Stimulated activated CD8-positive, alpha-beta memory T cell treated with anti-CD3 and anti-CD28 coated beads, Interleukin-2, amount 100 ng/mL, for 1 hour (primary cell): ENCODE measurements at places on chromosomes 5 and 9.

DNA sequence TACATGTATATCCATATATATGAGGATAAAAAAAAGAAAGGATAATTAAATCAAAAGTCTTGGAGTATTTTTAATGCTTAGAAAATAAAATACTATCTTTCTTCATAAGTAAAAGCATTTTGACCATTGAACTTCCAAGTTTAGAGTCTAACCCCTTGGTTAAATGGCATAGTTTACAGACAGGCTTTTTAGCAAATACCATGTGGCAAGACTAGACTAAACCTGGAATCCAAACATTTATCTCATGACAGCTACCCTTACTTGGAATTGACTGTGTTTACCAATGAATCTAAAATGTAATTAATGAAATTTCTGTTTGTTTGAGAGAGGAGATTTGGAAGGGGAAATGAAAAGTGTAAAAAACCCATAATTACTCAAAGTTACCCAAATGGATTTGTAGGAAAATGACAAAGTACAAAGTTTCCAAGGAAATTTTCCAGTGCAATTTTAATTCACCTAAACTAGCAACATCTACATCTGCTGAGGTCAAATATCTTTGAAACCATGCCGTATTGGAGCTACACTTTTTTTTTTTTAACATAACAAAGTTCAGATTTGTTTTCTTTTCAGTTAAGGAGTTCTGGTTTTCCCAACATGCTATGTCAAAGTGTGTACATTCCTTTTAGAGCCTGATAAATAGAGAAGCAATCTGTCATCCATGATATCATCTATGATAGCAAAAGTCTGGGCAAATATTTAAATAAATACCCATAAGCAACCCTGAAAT lies 272.1 kb upstream of the DAB2 start:
- no peak for DNase-seq

DNA sequence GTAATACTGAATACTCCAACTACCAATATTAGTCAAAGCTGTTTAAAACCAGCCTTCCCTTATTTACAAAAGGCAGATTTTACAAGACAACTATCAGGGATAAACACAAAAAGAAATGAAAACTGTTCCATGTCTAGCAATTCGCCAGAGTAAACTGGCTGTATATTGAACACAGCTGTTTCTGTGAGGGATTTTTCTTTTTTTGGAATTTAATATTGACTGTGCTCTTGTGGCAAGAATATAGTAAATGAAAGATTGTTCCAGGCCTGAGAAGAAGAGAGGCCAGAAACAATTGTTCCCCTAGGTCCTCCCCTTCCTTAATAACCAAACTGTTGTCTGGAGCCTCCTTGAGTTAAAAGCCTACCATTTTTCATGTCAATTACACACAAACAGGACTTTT lies 188.6 kb downstream of the PDE4D start:
- DNase-seq = no peak

GRCh38 chr9:101478444-101478843 lies 42.9 kb upstream of the ALDOB start:
- DNase-seq = no peak

- DNase-seq = no peak
These were observed 470.3 kb upstream of the WWC1 start for GRCh38 chr5:167821151-167821550.

- no peak for DNase-seq
These were observed 1082.5 kb upstream of the WWC1 start for GRCh38 chr5:167208911-167209310.

GRCh38 chr5:31106278-31106677 lies 87.2 kb upstream of the CDH6 start:
- DNase-seq = no peak

GRCh38 chr5:87278590-87279100 lies 11.0 kb downstream of the RASA1 start:
- no peak for DNase-seq

DNA sequence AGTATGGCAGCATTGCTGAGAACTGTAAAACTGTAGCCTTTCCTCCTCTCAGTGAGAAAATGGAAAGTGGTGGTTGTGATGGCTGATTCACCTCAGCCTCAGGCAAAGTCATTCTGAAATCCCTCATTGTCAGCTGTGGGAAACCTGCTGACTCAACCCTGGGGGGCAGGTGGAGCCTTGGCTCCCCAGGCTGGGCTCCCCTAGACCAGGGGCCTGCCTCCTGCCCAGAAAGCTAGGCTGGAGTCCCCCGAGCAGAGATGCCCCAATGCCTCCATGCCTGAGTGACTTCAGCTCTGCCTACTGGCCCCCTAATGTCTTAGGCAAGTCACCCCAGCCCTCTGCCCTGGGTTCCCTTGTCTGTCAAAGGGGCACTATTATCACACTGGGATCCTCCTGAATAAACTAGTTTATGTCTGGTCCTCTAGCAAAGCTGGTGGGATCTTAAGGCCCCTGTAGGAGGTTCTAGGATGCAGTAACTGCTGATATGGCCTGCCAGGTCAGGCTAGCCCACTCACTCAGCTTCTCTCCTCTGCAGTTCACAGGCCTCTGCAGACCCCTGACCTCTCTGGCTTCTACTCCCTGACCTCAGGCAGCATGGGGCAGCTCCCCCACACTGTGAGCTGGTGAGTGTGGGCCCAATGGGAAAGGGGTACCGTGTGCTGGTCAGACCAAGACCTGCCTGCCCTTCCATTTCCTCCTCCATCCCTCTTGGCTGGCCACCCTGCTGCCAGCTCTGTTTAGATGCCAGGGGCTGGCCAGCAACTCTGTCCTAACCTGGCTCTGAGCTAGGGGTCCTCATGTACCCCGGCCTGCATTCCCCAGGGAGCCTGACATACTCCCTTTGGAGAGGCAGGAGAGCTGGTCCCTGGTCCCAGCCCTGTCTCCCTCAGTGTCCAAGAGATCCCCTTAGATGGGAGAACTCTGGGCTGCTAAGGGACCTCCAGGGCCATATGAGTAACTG lies 24.2 kb downstream of the TCF7 start:
- no peak for DNase-seq

- DNase-seq = no peak
These were observed 31.8 kb upstream of the C7 start for GRCh38 chr5:40877371-40877988.

DNA sequence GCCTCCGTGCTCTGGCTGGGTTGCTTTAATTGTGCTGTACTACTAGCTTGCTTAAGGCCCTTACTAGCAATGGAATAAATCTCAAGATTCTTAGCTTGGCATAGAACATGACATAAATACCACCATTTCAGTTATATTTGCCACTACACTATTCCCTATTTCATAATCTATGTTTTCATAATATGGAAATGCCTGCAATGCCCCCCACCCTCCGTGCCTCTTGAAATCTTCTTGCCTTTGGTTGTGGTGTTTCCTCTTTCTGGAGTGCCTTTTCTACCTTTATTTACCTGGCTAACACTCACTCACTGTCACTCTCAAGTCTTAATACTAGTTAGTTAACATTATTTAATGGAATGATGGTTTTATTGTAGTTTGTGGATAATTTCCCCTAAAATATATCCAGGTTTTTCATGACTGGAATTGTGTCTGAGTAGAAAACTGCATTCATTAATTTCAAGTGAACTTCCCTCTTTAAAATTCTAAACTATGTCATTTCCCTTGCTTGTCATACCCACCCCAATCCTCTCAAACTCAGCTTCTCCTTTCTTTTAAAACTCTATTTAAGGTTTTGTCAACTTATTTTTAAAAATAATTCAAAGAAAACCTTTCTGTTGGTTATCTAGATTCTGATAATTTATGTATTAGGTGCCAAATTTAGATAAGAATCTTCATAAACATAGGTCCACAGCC lies 521.7 kb upstream of the DAB2 start:
- DNase-seq = no peak

GRCh38 chr5:154228696-154229095 lies 38.2 kb downstream of the GALNT10 start:
- DNase-seq = no peak

GRCh38 chr9:19732441-19732951 lies 56.3 kb downstream of the SLC24A2 start:
- DNase-seq = no peak

GRCh38 chr5:135127439-135128240 lies 93.6 kb upstream of the PITX1 start:
- DNase-seq = no peak

DNA sequence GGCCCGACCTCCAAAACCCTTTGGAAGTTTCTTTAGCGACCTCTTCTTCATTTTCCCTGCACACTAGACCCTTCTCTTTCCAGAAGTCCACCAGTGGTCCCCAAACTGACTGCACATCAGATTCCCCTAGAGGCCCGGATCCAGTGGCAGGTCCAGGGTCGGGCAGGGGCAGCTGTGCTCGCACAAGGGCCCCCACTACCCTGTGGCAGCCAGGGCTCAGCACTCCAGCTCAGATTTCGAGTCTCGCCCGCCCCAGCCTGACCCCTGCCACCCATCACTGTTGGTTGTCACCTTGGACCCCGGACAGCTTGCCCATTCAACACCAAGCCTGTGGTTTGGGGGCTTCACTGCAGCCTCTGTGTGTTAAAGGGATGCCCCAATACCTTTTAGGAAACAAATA lies 7.8 kb upstream of the ZDHHC12 start:
- DNase-seq = no peak

DNA sequence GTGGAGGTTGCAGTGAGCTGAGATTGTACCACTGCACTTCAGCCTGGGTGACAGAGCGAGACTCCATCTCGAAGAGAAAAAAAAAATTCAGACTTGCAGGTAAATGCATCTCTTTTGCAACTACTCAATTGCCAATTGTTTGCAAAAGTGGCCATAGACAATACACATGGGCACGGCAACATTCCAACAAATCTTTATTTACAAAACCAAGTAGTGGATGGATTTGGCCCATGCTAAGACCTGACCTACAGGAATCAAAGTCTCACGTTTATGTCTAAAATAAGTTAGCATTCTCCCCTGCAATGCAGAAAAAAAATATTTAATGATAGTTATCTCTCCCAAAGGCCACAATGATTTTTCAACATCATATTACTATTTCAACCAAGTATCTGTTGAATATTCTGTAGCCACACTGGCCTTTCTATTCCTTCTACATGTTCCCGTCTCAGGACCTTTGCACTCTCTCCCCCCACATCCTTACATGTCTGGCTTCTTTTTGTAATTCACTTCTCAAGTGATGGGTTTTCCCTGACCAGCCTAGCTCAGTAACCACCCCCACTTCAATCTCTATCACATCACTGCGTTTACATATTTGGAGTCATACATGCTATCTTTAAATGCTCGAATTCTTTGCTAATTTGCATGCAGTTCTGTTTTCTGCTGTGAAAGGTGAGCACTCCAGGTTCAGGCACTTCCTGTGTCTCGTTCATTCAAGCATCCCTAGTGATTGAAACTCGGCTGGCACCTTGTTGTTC lies 54.2 kb downstream of the FNBP1 start:
- no peak for DNase-seq

GRCh38 chr9:18739127-18739526 lies 265.2 kb downstream of the ADAMTSL1 start:
- no peak for DNase-seq

GRCh38 chr5:140321796-140322195 lies 18.9 kb upstream of the PFDN1 start:
- no peak for DNase-seq

GRCh38 chr9:5773324-5773999 lies 59.5 kb downstream of the ERMP1 start:
- no peak for DNase-seq

DNA sequence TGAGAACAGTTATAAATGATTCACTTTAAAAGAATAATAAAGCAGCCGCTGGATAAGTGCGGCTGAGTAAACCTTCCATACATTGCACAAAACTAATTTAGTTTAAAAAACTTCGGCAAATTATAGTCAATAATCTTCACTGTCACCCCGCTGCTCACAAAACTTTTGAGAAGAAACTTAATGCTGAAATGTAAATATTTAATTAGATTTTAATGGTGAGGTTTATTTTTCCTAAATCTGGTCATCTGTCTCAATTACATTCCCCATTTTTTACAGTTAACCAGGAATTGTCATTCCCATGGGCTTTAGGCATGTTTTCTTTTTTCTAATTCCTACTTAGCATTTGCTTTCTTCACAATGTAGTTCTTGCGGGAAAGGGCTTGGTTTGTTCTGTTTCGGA lies 169.8 kb downstream of the CAAP1 start:
- no peak for DNase-seq

DNA sequence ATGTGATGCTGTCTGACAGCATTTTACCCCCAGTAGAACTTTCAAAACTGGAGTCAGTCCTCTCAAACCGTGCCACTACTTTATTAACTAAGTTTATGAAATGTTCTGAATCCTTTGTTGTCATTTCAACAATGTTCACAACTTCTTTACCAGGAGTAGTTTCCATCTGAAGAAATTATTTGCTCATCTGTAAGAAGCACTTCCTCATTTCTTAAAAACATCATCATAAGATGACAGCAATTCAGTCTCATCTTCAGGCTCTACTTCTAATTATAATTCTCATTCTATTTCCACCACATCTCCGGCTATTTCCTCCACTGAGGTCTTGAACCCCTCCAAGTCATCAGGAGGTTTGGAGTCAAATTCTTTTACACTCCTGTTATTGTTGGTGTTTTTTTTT lies 2.3 kb upstream of the TAS2R1 start:
- DNase-seq = no peak

DNA sequence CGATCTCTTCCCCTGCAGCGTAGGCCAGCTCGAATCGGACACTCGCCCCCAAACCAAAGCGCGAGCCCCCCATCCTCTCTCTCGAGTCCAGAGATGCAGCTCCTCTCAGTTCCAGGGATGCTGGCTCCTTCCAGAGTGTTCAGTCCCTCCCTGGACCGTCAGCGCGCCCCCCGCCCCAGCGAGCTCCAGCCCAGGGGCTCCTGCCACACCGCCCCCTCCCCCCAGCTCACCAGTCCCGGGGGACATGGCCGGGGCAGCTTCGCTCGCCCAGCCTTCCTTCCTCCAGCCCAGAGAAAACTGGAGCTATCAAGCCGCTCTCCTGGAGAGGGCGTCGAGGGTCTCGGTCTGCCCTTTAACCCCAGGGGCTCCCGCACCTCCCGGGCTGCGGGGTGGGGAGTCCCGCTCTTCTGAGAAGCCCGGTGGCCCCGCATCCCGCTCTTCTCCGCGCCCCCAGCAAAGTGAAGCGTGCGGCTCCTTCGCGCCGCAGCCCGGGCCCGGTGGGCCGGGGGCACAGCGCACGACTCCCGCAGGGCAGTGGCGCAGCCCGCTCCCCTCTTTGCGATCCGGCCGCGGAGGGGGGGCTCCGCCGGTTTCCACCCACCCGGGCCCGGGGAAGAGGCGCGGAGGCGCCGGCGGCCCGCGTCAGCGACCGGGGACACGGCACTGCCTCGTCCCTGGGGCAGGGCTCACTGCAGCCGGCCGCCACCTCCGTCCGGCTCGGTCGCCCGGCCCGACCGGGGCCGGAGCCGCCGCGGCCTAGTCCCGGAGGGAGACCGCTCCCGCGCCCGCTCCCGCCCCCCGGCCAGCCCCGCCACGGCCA lies 587 bp downstream of the MIER3 start:
- DNase-seq = peak; percentile 0

DNA sequence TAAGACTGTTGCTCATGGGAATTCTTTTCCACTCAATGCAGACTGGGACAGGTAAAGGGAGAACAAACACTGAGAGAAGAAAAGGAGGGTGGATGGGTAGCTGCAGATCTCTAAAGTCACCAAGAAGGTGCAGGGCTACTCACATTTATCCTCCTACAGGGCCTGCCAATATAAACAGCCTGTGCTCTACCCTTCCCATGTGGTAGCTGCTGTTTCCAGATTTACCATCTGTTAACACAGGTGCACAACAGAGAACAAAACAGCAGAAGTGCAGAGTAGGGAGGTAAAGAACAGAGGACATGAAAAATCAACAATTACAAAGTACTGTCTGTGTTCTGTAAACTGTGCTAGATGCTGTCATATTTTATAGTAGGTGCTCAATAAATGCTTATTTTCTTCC lies 26.0 kb downstream of the JAKMIP2 start:
- DNase-seq = no peak
